WTC11 (cell line): ENCODE measurements at places on chromosomes 4 and X. TPM values are rescaled to one million over a fixed set of nuclear protein-coding genes. Genes with fewer than 3 reads are reported as not detected.

The PLAC8 gene
- 1.4 to 3.1 TPM (median 1.6 TPM) in 3 replicates for total RNA-seq

GRCh38 chr4:89753601-89754066 lies 83.3 kb downstream of the SNCA start:
- no peaks in the 10 kb centered on the region for H3K27me3 ChIP-seq
- no peaks in the 10 kb centered on the region for H3K36me3 ChIP-seq
- H3K4me3 ChIP-seq: no peak overlapping the region
- DNase-seq: no peak

DNA sequence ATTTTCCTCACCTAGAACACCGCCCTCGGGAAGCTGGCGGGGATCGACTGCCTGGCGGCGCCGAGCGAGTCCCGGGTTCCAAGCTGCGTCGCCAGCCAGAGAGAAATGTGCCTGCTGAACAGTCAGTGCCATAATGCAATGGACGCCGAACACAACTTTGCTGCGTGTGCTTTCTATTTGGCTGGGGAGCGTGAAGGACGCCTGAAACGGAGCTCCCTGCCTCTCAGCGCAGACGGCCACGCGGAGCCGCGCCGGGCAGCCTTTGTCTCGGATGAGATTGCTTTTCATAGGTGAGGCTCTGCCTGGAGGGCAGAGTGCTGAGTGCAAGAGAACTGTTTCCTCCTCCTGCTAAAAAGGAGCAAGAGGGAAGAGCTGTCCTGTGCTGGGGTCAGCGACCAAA lies 107.7 kb upstream of the BCOR start:
- DNase-seq: peak; percentile 10
- H3K36me3 ChIP-seq: no peaks in the 10 kb centered on the region
- peaks cover 3% of the 10 kb centered on the region; the same call in 1 of the 2 replicates for H3K27me3 ChIP-seq
- no peak overlapping the region for H3K27ac ChIP-seq
- peaks cover 10% of the 10 kb centered on the region; the same call in 1 of the 2 replicates for H3K4me1 ChIP-seq

GRCh38 chrX:50099331-50099730 lies 101.5 kb downstream of the AKAP4 start:
- no peaks in the 10 kb centered on the region for H3K4me1 ChIP-seq
- H3K4me3 ChIP-seq: no peak overlapping the region
- H3K27me3 ChIP-seq: no peaks in the 10 kb centered on the region
- H3K27ac ChIP-seq: no peak overlapping the region

- H3K27me3 ChIP-seq: peaks cover 10% of the 10 kb centered on the region
- H3K27ac ChIP-seq: no peak overlapping the region
- no peaks in the 10 kb centered on the region for H3K36me3 ChIP-seq
- peak overlapping the region; percentile 65 for H3K4me3 ChIP-seq
- DNase-seq: no peak
Observed at GRCh38 chrX:153884590-153884989, 1.4 kb downstream of the L1CAM start.

DNA sequence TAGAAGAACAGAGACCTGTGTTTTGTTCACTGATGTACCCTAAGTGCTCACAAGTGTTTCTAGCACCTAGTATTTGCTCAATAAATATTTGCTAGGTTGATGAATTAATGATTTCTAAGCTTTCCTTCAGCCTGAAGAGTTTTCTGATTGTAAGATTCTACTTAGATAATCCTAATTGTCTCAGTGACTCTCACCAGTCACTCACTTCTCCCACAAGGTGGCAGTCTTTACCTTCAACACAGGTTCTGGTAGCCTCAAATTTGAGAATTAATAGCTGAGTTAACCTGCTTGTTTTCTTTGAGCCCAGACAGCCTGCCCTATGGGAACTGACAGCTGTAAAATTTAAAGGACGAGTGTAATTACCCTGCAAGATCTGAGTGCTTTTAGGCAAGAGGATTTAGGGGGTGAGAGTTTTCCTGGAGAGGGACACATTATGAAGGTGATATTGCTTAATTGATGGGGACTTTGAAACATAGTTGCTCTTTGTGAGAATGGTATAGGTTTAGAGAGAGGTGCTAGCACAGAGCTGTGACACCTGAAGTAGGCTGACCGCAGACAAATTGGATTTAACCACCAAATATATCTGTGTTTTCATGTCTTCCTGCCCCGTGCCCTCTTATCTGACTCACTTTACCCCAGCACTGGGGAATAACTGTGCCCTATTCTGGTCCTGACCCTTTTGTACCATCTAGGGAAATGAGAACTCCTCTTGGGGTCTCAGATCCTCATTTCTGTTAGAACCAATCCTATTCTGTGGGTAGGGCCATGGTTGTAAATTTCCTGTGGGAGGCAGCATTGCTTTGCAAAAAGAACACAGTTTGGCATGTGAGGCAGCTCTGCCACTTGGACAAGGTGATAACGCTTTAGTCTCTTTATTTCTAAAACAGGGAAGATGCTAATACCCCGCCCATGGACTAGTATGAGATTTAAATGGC lies 27.7 kb downstream of the CD38 start:
- peak; percentile 28 for DNase-seq
- peaks cover 2% of the 10 kb centered on the region; the same call in 1 of the 2 replicates for H3K4me1 ChIP-seq
- no peak overlapping the region for H3K4me3 ChIP-seq
- no peaks in the 10 kb centered on the region for H3K36me3 ChIP-seq
- no peaks in the 10 kb centered on the region for H3K27me3 ChIP-seq

GRCh38 chrX:63013549-63013948 lies 337.6 kb downstream of the SPIN4 start:
- no peak overlapping the region for H3K4me3 ChIP-seq
- H3K4me1 ChIP-seq: no peaks in the 10 kb centered on the region
- H3K36me3 ChIP-seq: peaks cover 24% of the 10 kb centered on the region
- H3K27ac ChIP-seq: no peak overlapping the region
- H3K27me3 ChIP-seq: no peaks in the 10 kb centered on the region; the same call in none of the 2 replicates
- no peak for DNase-seq
